ENCODE measurements at places on chromosomes 2 and 18.

DNA sequence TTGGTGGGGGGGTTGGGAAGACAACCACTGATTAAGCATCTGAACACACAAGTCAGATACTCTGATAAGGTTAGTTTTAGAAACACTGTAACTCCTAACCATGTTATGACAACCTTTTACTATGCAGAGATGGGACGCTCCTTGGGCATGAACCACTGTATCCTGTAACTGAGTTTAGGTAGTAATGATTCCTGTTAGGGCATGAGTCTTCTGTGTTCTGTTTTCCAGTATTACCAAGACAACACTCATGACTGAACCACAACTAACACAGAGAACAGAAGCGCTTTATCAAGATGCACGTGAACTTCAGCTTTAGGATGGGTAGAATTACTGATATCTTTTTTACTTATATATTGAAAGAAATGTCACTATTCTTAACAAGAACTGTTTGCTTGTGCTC is 14.1 kb upstream of the CREB1 start:
- peak; percentile 80 for ATAC-seq

- ATAC-seq: no peak
Observed at GRCh38 chr2:100809506-100809905, 10.4 kb upstream of the NPAS2 start.

GRCh38 chr2:19287324-19287723 is 71.1 kb downstream of the OSR1 start:
- ATAC-seq: no peak

GRCh38 chr2:208101716-208102631 is 22.4 kb downstream of the CRYGD start:
- ATAC-seq: no peak

DNA sequence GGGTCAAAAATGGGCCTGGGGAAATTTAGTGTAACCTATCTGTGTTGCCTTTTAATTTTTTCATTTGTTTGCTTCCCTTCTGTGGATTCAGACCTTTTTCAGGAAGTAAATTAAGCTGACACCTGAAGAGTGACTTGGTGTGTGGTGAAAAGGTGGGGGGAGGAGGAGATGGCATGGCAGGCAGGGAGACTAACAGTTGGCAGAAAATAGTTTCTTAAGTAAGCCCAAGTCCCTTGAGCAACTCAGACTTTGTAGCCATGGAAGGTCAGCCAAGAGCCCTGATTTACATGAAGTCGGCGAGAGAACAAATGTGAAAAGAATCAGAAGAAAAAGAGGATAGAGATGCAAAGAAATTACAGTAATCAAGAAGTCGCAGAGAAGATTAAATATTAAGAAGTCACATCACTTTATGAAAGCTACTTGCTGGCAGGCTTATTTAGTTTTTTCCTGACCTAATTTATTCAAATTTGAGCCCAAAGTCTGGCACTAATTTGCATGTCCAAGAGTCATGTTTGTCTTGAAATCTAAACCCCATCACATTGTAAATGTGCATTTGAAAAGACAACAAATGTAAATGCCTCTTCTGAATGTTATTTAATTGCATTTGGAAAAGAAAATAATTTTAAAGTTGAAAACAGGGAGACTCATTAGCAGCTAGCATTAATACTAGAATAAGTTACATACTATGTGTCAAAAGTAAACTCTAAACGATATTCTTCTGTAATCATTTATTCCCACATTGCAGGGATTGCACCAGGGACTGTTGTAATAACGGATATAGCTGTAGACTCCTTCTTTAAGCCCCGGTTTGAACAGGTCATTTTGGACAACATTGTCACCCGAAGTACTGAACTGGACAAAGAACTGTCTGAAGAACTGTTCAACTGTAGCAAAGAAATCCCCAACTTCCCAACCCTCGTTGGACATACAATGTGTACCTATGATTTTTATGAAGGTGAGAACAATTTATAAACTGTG is 19.3 kb downstream of the UPP2 start:
- no peak for ATAC-seq

DNA sequence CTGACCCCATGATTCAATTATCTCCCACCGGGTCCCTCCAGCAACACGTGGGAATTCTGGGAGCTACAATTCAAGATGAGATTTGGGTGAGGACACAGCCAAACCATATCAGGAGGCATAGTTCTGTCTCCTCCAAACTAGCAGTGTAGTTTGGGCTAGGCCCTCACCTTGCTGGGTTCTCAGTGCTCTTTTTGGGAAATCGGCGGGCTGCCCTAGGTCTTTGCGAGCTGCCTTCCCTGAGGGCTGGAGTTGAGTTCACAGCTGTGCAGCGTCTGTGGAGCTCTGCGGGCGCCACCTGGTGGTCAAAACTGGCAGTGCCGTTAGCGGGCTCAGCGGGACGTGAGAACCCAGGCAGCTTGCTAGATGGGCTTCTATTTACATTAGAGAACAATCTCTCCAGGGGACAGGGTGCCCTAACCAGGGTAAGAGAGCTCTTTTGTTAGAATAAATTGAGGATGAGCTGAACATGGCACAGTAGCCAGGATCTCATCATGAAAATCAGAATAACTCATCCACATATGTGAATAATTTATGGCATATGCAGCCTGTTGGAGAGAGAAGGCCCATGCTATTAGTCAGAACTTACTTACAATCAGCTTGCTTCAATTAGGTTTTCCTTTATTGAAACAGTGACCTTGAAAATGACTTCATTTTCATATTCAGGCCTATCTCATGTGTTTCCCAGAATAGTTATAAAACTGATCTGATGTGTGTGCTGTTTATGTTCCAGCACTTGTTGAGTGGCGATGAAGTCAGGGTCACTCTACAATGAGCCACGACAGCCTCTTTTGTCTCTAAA is 27.4 kb upstream of the YES1 start:
- ATAC-seq: peak; percentile 99

GRCh38 chr18:579238-579637 is 942 bp upstream of the CETN1 start:
- no peak for ATAC-seq

- ATAC-seq: no peak
Observed at GRCh38 chr2:231535961-231536360, 5.7 kb upstream of the NMUR1 start.

- peak; percentile 80 for ATAC-seq
Observed at GRCh38 chr2:144572977-144573376, 53.1 kb upstream of the ZEB2 start.

DNA sequence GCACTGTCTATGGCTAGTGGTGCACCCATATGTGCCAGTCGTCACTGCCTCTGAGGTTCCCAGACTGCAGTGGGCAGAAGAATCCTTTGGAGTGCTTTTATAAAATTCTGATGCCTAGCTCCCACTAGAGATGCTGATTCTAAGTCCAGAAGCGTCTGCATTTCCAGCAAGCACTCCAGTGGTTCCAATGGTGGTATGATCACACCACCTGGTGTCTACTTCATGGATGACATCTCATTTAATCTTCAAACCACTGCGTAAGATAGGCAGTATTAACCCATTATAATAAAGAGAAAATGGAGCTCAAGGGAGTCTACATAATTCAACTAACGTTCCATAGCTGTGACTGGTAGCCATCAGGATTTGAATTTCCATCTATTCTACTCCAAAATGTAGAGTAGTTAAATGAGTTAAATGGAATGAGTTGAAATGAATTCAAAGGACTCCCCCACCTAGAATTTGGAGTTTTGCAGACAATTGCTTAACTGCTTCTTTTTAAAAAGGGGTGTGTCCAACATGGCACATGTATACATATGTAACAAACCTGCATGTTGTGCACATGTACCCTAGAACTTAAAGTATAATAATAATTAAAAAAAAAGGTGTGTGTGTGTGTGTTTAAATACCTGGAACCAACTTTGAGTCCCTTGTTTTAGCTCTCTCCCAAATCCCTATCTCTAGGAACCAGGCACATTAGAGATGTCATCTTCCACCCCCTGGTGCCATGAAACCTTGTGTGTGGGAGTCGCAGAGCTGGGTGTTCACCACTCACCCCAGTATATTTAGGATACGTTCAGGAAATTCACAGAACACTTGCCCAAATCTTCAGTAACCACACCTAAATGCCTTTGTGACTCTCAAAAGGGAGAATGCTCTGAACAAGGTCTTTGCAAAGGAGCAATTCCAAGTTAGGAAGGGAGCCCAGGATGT is 14.1 kb downstream of the LAMA3 start:
- no peak for ATAC-seq

DNA sequence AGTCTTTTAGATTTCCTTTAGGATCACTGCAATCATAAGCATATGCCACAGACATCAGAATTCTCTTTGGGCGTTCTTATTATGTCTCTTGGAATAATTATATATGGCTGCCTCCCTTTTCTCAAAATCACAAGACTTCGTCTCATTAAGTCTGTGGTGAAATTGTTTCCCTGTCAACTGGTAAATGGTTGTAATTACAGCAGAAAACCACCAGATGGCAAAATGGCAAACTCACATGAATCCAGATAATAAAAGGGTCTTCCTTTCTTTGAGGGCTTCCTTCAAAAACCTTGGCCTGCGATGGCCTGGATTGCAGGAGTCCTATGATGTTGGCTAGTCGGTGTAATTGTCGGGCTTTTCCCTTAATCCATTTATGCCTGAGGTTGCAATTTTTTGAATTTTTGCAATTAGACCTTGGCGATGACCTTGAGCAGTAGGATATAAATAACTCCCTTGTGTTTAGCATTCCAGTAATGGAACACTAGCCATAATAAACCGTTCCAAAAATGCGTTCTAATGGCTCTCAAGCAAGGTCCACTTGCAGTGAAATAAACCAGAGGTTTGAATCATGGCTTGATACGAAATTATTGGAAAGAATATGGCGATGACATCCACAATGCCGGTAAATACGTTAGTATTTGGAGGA is 656.4 kb downstream of the MBD2 start:
- ATAC-seq: no peak

DNA sequence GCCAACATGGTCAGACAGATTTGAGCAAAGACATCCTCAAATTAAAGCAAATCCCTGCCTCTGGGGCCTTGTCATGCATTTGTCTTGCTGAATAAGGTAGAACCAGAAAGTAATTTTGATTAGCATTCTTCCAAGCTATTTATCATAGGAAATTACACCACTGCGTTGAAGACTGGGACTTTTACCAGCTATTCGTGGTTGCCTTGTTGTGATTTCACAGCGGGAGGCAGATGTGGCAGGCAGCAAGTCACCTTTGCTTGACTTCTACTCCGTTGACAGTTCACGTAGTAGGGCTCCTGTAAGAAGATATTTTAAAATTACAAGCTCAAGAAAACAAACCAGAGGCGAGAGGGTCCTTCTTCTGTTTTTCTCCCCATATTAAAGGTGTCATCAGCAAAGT is 80.6 kb downstream of the EN1 start:
- ATAC-seq: no peak

DNA sequence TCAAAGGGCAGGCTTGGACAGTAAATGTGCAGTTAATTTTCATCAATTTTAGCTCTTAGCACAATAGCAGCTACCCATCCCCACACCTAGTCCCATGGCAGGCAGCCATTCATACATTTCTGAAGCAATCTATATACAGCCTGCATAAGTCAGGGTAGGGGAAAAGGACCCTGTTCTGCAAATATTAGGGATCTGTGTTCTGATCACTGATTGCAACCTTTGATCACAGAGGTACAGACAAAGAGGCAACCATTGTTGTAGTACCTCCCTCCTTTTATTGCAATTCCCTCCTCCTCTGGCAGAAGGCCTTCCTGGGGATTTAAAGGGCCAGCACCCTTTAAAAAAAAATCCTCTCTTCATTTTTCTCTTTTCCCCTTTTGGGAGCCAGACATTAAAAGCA is 58.3 kb downstream of the KANSL1L start:
- no peak for ATAC-seq
